NCI-H524 (cell line): ENCODE measurements at places on chromosomes 4 and X.
A peak's percentile ranks its signal among the peaks of the same experiment; 100 is the strongest.

DNA sequence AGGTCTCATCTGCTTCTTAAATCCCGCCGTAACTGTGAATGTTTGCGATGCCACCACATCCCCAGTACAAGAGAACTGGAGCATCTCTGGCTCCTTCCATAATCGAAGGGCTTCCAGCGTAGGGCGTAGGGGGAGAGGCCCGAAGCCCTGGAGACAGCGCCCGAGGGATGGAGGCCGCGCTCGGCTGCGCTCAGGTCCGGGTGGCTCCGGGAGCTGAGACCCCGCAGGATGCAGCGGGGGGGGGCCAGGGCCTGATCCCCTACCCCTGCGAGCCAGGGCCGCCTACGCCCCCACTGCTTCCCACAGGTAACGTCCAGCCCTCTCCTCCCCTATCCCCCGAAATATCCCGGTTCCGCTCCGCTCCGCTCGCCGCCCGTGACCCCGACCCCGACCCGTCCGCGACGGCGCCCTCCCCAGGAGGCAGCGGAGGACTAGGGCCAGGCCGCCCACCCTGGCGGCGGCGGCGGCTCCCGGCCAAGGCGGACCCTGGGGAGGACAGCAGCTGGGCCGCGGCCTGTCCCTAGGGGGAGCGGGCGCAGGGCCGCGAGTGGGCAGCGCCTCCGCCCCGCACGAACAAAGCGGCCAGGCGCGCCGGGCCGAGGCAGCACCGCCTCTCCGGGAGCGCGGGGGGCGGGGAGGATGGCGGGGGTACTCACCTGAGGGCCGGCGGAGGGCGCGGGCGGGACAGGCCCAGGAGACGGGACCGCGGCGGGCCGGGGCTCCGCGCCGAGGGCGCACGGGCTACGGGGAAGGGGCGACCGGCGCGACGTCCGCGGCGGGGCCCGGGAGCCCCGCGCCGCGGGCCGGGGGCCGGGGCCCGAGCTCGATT, 723 bp downstream of the WDFY3 start:
- no peak for DNase-seq

GRCh38 chr4:82261084-82261483, 112.7 kb downstream of the HNRNPD start:
- no peak for DNase-seq

GRCh38 chr4:189032606-189033338, 893.5 kb downstream of the TRIML1 start:
- DNase-seq = no peak

DNA sequence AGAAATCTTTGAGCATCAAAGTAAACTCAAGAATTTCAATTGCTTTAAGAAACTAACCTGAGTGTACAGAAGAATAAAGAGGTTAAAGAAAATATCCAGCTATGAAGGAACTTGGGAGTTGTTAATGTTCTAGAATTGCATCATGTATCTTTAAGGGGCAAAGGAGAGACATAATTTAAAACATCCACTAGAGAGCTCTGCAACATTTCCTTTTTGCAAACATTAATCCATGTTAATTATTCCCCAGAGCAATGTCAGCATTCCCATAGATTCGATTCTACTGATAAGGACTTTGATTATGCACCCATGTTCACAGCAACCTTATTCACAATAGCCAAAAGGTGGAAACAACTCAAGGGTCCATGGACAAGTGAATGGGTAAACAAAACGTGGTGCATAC, 80.2 kb upstream of the SORBS2 start:
- DNase-seq = no peak

DNA sequence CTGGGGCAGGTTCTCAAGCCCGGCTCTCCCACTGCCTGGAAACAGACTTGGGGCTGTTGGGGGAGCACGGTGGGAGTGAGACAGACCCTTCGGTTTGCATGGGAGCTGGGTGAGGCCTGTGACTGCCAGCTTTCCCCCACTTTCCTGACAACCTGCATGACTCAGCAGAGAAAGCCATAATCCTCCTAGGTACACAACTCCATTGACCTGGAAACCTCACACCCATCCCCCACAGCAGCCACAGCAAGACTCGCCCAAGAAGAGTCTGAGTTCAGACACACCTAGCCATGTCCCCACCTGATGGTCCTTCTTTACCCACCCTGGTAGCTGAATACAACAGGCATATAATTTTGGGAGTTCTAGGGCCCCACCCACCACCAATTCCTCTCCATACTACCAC, 57.6 kb upstream of the UBQLN2 start:
- no peak for DNase-seq

GRCh38 chr4:52037689-52038102, 403 bp downstream of the SGCB start:
- peak; percentile 48 for DNase-seq

DNA sequence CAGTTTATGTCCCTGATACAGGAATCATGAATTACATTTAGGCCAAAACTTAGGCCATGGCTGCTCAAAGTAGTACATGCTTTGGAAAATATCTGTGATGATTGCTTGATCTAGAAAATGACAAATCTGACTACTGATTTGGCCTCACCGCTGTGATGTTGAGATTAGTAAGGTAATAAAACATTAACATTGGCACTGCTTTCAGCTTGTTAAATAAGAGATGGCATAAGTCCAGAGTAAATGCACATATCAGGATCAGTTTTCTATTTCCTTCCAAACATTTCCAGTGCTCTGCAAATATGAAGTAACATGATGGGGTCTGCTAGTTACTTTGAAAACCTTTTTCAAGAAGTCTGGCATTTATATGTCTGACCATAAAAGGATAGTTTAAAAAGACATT, 687.3 kb upstream of the ACTRT1 start:
- no peak for DNase-seq

DNA sequence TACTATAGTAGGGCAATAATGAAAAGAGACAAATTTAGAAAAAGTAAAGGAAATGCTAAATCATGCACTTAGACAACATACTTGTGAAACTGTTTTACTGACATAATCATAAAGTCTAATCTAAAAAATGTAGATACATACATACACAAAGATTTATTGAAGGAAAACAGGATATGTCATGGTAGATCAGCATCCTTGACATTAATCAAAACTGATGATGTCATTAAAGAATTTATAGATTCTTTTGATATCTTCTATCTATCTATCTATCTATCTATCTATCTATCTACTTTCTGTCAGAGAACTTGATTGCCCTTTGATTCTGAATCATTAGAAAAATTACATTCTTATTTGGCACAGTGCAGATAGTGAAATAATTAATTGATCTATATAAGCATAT, 311.3 kb downstream of the CCSER1 start:
- DNase-seq = no peak

GRCh38 chr4:26573389-26573794, 10.5 kb upstream of the TBC1D19 start:
- DNase-seq = peak; percentile 9
